Activated CD4-positive, alpha-beta T cell treated with anti-CD3 and anti-CD28 coated beads for 24 hours (primary cell): ENCODE measurements at places on chromosomes 3 and 15.

DNA sequence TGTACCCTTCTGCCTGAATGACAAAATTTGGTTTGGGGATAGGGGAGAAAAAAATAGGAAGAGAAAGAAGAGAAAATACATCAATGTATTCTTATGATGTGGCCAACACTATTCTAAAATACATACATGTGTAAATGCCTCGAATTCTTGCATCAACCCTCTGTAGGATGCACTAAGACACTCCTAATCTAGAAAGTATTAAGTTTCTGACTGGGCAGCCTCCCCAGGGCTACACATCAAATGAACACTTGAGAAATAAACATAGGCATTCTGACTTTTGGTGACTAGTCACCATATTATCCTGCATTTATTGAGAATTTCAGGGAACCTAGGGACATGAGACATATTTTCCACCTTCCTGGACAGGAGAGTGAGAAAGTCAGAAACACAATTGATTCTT lies 109.2 kb downstream of the CPNE4 start:
- no peak for DNase-seq

- DNase-seq, result no peak
These were observed 250.0 kb upstream of the PDZRN3 start for GRCh38 chr3:73874606-73875369.

GRCh38 chr3:61668317-61668864 lies 107.0 kb downstream of the PTPRG start:
- DNase-seq, result no peak

DNA sequence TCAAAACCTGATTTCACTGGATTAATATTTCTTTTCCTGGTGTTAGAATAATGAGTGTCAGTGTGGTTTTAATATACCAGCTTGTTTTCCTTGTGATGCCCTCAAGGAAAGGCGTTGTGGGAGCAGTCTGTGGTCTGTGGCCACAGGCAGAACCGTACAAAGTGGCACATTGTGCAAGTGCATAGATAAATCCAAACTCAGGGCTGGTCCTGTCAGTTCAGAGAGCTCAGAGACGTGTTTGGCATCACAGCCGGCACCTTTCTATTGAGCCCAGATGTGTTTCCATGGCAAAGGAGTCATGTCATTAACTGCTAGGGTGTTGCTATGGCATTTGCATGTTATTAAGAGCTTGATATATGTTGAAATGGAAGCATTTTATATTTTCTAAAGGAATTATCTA lies 289.9 kb upstream of the RASGRP1 start:
- no peak for DNase-seq

- DNase-seq, result no peak
These were observed 4.9 kb upstream of the CHRNA3 start for GRCh38 chr15:78625606-78626280.

DNA sequence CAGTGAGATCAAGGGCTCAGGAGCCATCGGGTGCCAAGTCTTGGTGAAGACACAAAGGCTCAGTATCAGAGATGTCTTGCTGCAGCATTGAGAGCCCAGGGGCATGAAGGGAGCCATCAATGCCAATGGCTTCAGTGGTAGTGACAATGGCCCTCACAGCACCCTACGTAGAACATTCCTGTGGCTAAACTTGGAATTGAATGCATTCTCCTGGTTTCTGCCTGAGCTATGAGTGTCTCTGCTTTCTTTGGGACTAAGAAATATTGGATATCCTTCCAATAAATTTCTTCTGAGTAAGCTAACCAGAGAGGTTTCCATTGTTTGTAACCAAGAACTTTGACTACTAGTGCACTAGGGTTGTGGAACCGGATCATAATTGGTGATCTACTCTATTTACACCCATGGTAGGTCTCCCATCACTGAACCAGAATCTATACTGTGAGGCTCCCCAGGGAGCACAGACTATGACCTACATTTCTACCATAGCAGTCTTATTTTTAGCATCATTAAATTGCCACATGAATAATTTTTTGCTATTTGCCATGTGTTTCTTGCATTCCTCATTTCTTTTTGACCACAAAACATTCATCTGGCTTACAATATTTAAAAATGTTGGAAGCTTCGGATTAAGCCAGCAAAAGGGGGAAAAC lies 31.6 kb upstream of the PDZRN3 start:
- no peak for DNase-seq
